ENCODE measurements at places on chromosomes 11 and 22.

DNA sequence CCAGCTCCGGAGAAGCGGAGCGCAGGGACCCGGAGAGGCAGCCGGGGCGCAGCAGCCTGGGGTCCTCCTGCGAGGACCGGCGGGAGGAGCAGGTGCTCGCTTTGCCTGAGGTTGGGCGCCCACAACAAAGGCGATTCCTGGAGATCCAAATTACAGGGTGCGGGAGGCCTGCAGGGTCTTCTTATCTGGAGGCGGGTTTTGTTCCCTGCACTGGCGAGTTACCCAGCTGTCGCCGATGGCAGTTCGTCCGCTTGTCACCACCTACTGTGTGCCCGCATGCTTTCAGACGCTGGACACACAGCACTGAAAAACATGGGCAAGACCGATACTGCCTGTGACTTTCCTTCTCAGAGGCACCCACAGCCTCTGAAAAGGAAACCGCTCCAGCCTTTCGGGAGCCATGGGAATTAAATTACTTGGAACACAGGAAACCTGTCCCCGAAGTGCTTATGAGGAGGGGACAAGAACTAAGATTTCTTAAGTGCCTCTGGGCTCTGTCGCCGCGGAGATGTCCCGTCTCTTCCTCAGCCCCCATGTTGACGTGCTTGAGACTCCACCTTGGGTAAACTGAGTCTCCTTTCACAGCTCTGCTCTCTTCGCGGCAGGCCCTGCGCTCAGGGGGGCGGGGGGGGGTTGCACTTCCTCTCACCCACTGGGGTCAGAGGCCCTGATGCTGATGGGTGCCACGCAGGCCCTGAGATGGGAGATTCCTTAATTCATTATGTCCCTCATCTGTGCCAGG lies 1.3 kb upstream of the ZFTA start:
- no peak for DNase-seq

DNA sequence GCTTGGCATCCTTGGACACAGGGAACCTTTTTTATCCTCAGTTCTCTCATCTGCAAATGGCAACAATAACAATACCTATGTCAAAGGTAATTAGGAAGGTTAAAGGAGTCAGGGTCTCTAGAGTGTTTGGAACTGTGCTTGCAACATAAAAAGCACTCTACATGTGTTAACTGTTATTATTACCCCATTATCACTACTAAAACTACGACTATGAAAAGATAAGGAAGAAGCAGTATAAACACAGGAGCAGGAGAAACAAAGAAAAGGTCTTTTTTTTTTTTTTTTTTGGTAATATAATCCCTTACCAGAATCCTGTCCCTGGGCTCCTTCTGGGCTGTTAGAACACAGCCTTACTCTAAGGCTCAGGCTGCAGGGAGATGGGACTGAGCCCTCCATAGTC lies 348.2 kb downstream of the CADM1 start:
- no peak for DNase-seq

GRCh38 chr22:20319745-20320658 lies at the start of gene DGCR6L:
DGCR6L (minus strand) TSS chr22:20320060; CDS start chr22:20319988, 72 bp downstream.
- DNase-seq, result peak; percentile 97

DNA sequence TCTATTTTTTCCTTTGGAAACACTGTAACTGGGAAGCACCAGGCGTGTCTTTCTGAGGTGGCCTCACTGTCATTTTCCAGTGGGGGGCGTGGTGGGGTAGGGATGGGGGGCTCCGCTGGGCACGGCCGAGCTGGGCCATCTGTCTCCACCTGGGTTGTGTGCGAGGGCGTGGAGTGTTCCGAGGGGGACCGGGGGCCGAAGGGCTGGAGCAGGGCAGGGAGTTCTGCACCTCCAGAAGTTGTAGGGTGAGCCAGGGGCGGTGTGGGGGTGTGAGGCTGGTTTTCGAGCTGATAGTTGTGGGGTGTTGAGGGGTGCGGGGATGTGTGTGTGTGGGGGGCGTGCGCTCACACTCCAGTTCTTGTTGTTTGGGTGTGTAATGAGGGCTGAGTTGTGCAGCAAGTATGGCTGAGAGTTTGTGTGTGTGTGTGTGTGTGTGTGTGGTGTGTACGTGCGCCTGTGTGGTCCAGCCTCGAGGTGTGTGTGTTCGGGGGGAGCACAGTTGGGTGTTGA lies 10.8 kb downstream of the YPEL4 start:
- no peak for DNase-seq

- DNase-seq, result no peak
These were observed 29.7 kb upstream of the ACCSL start for GRCh38 chr11:44018127-44018521.

- no peak for DNase-seq
These were observed 7.1 kb downstream of the INPPL1 start for GRCh38 chr11:72231396-72232259.

DNA sequence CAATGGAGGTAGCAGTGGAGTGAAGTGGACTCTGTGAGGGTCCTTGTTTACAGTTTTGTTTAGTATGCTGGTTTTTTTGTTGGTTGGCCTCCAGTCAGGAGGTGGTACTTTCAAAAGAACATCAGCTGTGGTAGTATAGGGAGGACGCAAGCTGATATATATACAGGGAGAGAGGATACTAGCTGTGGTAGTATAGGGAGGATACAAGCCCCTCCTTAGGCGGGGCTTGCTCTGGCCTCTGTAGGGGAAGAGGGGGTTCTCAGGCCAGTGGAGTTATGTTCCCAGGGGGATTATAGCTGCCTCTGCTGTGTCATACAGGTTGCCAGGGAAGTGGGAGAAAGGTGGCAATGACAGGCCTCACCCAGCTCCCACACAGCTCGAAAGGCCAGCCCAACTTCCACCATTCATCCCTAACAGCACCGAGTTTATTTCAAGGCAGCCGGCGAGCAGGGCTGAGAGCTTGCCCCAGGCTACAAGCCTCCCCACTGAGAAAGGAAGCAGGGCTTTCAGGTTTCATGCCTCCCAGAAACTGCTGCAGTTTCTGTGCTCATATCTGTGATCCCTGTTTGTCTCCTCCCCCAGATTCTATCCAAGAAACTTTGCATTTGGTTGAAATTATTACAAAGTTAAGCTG lies 10.4 kb downstream of the OR52E6 start:
- no peak for DNase-seq

DNA sequence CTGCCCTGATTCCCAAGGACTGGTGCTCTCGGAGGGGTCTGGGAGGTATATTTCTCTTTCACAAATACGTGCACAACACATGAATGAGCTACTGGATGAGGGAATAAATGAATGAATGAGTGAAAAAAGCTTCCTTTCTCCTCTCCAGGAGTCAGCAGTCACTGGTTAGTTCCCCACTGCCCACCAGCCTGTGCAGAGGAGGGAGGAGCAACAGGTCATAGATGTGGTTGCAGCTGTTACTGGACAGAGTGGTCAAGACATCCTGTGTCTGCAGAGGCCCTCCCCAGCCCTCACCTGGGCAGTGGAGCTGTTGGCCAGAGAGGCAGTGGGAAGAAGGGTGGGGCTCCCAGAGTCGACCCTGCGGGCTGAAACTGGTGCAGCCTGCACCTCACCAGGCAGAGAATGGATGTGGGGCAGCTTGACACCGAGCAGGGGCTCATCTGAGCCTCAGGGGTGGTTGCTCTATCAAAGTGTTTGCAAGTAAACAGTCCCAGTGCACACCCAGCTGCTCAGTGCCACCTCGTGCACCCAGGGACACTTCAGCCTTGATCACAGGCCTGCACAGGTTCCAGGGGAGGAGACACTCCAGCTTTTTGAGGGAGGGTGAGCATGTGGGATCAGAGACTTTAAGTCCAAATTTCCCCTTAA lies 1.4 kb upstream of the VPREB1 start:
- no peak for DNase-seq

GRCh38 chr22:30044369-30044768 lies 35.9 kb upstream of the HORMAD2 start:
- peak; percentile 75 for DNase-seq

DNA sequence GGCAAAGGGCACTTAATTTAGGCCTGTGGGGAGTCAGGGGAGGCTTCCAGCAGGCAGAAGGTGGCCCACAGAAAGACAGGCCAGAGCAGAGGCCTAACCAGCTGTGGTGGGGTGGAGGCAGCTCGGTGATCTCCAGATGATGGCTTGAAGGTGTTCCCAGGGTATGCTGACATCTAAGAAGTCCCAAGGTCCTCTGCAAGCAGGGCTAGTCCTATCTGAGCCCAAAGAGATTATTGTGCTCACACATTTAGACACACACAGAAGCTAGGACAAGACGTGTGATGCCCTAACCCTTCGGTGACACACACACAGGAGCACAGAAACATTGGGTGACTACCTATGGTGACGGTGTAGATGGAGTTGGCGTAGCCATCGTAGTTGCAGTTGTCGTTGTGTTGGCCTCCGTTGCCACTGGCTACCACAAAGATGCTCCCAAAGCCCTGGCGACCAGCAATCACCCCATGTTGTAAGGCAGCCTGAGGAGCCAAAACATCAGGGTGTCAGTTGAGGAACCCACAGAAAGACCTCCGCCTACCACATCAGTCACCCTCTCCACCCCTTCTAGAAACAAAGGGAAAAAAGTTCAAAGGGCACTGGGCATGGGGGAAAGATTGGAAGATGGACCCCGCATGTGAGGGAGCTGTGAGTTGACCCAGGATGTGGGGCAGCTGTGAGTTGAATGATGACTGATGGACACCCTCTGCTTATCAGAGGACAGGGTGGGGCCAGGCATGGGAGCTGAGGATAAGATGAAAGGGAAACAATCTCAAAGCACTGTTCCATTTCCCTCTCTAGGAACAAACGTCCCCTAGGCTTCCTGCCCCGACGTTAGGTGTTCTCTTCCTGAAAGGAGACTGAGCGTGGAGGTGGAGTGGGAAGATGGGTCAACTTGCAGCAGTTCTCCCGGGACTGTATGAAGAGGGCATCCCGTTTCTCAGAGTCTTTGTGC lies 7.9 kb downstream of the PCSK7 start:
- no peak for DNase-seq

GRCh38 chr11:100545970-100546369 lies 141.1 kb upstream of the ARHGAP42 start:
- DNase-seq, result no peak

DNA sequence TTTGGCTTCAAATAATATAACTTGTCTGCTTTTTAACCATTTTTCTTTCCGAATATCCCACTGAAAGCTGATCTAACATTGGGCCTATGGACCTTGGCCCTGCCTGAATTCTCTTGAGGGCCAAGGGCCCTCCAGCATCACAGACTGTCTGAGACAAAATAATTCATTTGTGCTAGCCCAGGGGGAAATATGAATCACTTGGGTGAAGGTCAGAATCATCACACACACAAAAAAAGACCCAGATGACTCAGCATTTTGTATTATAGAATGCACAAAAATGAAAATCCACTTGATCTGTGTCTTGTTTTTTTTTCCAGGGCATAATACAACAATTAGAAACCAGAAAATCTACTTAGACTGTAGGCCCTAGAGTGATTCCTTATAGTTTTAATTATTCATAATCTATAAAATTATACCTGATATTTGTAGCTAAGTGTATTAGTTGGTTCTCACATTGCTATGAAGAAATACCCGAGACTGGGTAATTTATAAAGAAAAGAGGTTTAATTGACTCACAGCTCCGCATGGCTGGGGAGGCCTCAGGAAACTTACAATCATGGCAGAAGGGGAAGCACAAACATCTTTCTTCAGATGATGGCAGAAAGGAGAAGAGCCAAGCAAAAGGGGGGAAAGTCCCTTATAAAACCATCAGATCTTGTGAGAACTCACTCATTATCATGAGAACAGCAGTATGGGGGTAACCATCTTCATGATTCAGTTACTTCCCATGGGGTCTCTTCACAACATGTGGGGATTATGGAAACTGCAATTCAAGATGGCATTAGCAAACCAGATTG lies 15.6 kb upstream of the RDX start:
- peak; percentile 26 for DNase-seq

GRCh38 chr11:216081-216974 lies 8.8 kb downstream of the RIC8A start:
- no peak for DNase-seq

DNA sequence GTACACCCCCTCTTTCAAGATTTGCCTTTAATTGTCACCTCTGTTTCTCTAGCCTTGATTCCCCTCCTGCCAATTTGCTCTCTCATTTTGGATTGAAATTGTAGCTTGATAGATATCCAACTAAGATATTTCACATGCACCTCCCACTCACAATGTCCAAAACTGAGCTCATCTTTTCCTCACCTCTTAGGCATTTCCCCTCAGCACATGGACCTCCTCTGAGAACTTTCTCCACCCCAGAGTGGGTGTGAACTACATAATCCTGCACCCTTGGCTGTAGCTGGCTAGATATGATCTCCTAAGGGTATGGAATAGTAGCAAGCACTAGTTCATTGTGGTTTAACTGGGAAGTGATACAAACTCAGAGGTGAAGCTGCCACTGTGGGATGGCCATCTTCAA lies 91.5 kb upstream of the SESN3 start:
- no peak for DNase-seq

GRCh38 chr11:10208131-10208575 lies 85.9 kb downstream of the SBF2 start:
- DNase-seq, result peak; percentile 37

GRCh38 chr11:112167145-112167544 lies at the start of gene TEX12:
TEX12 (plus strand) TSS chr11:112167372; CDS start chr11:112169269, 1,897 bp downstream.
- no peak for DNase-seq

DNA sequence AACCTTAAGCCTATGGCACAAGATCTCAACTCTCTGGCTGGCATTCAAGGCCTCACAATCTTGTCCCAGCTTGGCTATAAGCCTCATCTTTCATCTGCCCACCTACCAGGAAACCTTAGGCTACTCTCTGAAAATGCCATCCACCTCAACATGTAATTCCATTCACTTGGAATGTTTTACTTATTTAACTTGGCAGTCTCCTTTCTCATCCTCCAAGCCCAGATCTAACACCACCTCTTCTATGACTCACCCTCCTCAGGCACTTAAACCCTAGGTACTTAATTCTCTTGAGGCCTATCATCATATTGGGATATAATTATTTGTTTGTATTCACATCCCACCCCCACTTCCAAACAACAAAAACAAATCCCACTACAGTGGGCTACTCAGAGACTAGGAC lies 15.0 kb downstream of the POGLUT3 start:
- no peak for DNase-seq

GRCh38 chr22:49574205-49574880 lies 253.3 kb downstream of the BRD1 start:
- DNase-seq, result no peak

GRCh38 chr11:91263496-91264365 lies 960.9 kb upstream of the FAT3 start:
- no peak for DNase-seq

DNA sequence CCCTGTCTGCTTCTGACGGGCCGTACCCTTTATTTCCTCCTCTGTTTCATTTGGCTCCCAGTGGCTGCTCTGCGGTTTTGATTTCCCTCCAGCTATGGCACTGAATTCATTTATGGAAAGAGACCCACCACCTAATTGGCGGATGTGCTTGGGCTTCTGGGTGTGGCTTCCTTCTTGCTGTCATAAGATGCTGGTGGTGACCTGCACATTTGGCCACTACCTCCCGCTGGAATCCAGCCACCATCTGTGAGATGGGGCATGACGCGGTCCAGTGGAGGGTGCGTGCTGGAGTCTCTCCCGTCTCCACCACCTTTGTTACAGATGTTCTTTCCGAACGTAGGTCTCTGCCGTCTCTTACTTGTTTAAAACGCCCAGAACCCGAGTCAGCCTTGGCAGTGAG lies 47.7 kb upstream of the FADD start:
- no peak for DNase-seq

- DNase-seq, result no peak
These were observed 1002.7 kb downstream of the BRD1 start for GRCh38 chr22:48824712-48825651.

GRCh38 chr11:96001037-96001436 lies 77.1 kb upstream of the MTMR2 start:
- DNase-seq, result no peak

All from hepatic stellate cell (primary cell).